ENCODE measurements at places on chromosomes 2 and 18. TPM values are rescaled to one million over a fixed set of nuclear protein-coding genes. Genes with fewer than 3 reads are reported as not detected.

LRRC30 gene
- total RNA-seq, result not detected

ALLC gene
- total RNA-seq, result 8.1 TPM

HOXD10 gene
- total RNA-seq, result 2.7 TPM

WDR43 gene
- 58.2 TPM for total RNA-seq

C2orf15 gene
- 3.1 TPM for total RNA-seq

WNT10A gene
- 2.5 TPM for total RNA-seq

GPR45 gene
- not detected for total RNA-seq

TUBA3E gene
- total RNA-seq, result 129 TPM

ARL4C gene
- total RNA-seq, result 1.3 TPM

- no peak overlapping the region for H3K4me3 ChIP-seq
- peaks cover 11% of the 10 kb centered on the region for H3K4me1 ChIP-seq
- H3K27ac ChIP-seq, result no peak overlapping the region
- H3K27me3 ChIP-seq, result no peaks in the 10 kb centered on the region
Measured at GRCh38 chr2:197072533-197072932, 146.0 kb upstream of the PGAP1 start.

- H3K27me3 ChIP-seq, result no peaks in the 10 kb centered on the region
- H3K4me1 ChIP-seq, result no peaks in the 10 kb centered on the region
- no peaks in the 10 kb centered on the region for H3K36me3 ChIP-seq
- H3K4me3 ChIP-seq, result no peak overlapping the region
- no peak for DNase-seq
- no peak overlapping the region for H3K27ac ChIP-seq
Measured at GRCh38 chr2:56314371-56314770, 130.6 kb downstream of the CCDC85A start.

DNA sequence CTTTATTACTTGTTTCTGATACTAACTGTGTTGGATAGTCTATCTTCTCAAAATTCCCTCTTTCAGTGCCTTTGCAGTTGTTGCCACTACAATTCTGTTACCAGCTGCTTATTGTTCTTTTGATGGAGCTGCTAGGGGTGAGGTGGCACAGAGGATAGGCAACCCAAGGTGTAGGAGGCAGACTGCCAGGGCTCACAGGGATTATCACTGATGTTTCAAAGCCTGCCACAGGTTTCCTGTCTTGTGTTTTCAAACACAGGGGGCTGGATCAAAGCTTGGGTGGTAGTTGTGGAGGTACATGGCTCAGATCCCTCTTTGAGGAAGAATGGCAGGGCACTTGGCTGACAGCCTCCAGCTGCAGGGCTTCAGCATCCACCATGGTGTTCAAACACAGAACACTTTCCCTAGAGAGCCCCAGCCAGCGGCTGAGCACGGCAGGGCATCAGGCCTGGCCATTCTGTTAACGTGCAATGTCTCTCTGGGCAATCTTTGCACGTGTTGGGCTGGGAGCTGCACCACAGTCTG lies 87.1 kb downstream of the POLE4 start:
- no peak overlapping the region for H3K27ac ChIP-seq
- DNase-seq, result no peak
- H3K4me1 ChIP-seq, result peaks cover 8% of the 10 kb centered on the region

DNA sequence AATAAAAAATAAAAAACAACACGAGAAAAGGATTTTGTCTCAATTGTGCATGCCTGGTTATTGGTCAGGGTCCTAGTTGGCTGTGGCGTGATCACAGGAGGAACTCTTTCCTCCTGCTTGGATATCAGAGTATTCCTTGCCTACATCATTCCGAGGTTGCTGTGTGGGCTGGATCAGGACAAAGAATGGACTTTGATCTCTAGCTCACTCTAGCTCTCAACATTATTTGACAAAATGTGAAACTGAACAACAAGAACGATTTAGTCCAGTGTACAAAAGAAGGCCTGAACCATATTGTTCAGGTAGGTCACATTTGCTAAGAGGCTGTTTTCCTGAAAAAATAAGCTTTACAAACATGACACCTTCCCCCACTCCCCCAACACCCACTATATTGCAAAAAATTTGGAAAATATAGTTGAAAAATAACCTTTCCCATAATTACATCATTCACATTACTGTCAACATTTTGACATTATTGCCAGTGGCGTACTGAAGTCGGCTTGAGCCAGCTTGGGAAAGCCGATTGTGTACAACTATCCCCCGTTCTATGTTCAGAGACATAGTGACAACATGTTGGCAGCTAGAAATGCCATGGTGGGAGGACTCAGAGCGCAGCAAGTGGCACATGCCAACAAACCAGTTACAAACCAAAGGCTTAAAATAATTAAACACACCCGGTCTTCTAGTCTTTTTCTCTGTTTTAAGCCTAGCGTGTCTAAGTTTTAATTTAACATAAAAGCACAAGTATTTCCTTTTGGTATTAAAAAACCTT lies 179.0 kb downstream of the LPIN1 start:
- DNase-seq, result no peak
- no peak overlapping the region for H3K27ac ChIP-seq
- no peak overlapping the region for H3K4me3 ChIP-seq
- H3K36me3 ChIP-seq, result no peaks in the 10 kb centered on the region
- H3K4me1 ChIP-seq, result no peaks in the 10 kb centered on the region

DNA sequence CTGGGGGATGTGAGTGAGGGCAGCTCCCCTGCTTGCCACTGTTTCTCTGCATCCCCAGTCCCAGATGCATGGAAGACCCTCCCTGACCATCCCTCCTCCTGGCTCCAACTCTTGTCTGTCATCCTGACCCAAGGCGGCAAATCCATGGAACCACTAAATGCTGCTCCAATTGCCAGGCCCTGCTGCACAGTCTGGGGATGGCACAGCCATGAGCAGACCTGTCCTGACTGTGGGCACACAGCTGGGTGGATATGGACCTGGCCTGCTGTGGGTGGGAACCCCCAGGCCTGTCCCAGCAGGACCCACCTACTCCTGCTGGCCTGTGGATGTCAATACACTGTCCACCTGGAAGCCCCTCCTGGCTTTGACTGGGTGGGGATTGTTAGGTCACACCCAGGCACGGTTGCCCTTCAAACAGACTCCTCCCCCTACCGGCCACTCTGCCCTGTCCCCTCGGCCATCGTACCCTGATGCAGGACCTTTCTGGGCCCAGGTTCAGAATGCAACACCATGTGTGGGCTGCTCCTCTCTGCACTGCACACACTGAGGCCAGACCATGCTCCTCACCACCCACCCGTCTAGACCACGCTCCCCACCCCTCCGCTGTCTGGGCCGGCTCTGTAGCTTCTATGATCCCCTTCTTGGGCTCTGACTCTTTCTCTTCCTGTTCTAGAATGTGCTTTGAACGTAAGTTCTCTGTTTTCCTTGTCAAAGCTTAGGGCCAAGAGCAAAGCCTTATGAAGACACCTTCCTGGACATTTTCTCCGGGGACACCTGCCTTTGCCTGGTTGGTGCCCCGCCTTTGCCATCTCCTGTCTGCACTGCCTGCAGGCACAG lies 57.9 kb downstream of the INPP5D start:
- no peak for DNase-seq
- no peak overlapping the region for H3K4me3 ChIP-seq
- no peaks in the 10 kb centered on the region for H3K36me3 ChIP-seq
- no peaks in the 10 kb centered on the region for H3K4me1 ChIP-seq
- no peak overlapping the region for H3K27ac ChIP-seq

DNA sequence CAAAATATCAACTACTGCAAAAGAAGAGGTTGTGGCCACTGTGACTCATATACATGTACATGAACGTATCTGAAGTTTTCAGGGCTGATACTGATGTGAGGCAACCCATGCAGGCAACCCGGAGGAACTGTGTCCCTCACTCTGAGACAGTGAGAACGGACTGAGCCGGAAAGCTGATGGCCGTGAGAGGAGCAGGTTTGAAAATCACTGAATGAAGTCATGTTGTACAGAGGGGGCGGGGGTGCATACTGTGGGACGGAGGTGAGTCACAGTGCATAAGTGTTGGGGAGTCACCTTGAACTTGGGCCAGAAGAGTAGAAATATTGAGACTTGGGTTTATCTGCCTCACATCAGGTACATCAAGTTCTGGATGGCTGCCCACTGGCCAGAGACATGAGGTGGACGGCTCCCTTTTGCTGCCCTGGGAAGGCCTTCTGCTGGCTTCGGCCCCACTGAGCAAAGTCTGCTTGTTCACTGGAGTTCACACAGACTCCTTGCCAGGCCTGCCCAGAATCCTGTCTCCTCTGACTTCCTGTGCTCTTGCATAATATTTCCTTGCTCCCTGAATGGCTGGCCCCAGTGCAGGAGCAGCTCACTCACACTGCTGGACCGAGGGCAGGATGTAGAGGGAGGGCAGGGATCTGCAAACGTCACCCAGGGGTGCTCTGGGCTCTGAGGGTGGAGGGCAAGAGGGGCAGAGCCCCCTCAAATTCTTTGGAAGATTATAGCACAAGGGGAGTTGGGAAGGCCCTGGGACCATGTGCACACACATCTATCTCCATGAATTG lies 18.1 kb downstream of the EPAS1 start:
- peak overlapping the region; percentile 76 for H3K27ac ChIP-seq
- H3K4me1 ChIP-seq, result peaks cover 22% of the 10 kb centered on the region
- H3K27me3 ChIP-seq, result no peaks in the 10 kb centered on the region
- no peak overlapping the region for H3K4me3 ChIP-seq
- H3K36me3 ChIP-seq, result no peaks in the 10 kb centered on the region
- DNase-seq, result peak; percentile 89

GRCh38 chr2:26692897-26693849 lies 651 bp downstream of the KCNK3 start:
- peaks cover 12% of the 10 kb centered on the region for H3K4me1 ChIP-seq
- peak overlapping the region; percentile 58 for H3K4me3 ChIP-seq
- H3K27ac ChIP-seq, result no peak overlapping the region
- no peaks in the 10 kb centered on the region for H3K36me3 ChIP-seq
- DNase-seq, result no peak

DNA sequence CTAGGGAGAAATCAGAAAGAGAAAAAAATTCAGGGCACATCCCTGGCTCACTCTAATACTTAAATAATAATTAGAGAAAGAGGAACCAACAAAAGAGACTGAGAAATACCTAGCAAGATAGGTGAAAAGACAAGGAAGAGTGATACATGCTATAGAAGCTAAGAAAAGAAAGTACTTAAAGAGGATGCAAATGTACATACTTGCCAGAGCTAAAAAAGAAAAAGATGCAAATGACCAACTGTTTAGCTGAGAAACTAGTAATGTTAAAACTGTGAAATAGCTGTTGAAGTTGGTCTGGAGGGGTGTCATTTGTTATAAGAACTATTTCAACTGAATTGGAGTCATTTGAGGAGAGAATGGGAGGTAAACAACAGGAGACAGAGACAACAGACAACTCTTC lies 412.2 kb downstream of the SPAG16 start:
- DNase-seq, result no peak
- H3K27me3 ChIP-seq, result no peaks in the 10 kb centered on the region
- no peak overlapping the region for H3K4me3 ChIP-seq
- no peak overlapping the region for H3K27ac ChIP-seq

GRCh38 chr2:202064171-202064880 lies 8.7 kb upstream of the KIAA2012 start:
- no peak for DNase-seq
- H3K27ac ChIP-seq, result no peak overlapping the region
- H3K36me3 ChIP-seq, result no peaks in the 10 kb centered on the region
- no peaks in the 10 kb centered on the region for H3K27me3 ChIP-seq
- peaks cover 6% of the 10 kb centered on the region for H3K4me1 ChIP-seq

DNA sequence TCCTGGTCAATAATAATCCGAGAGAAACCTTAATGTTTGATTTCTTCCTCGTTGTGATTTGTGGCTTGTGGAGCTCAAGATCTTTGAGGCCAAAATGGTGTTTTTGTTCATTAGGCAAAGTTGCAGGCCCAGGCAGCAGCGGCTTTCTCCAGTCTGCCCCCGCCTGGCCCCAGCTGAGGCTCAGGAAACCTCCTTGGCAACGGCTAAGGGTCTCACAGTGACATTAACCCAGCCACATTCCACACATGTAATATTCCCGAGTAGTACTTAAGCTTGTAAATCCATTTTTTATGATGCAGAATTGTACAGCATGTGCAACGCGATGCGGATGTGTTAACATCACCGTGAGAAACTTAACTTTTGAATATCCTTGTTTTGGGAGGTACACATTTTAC lies 200.1 kb downstream of the BCL11A start:
- no peaks in the 10 kb centered on the region for H3K4me1 ChIP-seq
- H3K27me3 ChIP-seq, result no peaks in the 10 kb centered on the region
- H3K4me3 ChIP-seq, result no peak overlapping the region
- H3K27ac ChIP-seq, result no peak overlapping the region
- no peak for DNase-seq
- no peaks in the 10 kb centered on the region for H3K36me3 ChIP-seq

- no peaks in the 10 kb centered on the region for H3K4me1 ChIP-seq
- no peak overlapping the region for H3K4me3 ChIP-seq
- DNase-seq, result no peak
- no peaks in the 10 kb centered on the region for H3K27me3 ChIP-seq
- H3K27ac ChIP-seq, result no peak overlapping the region
Measured at GRCh38 chr2:186405842-186406241, 80.2 kb upstream of the ZC3H15 start.

DNA sequence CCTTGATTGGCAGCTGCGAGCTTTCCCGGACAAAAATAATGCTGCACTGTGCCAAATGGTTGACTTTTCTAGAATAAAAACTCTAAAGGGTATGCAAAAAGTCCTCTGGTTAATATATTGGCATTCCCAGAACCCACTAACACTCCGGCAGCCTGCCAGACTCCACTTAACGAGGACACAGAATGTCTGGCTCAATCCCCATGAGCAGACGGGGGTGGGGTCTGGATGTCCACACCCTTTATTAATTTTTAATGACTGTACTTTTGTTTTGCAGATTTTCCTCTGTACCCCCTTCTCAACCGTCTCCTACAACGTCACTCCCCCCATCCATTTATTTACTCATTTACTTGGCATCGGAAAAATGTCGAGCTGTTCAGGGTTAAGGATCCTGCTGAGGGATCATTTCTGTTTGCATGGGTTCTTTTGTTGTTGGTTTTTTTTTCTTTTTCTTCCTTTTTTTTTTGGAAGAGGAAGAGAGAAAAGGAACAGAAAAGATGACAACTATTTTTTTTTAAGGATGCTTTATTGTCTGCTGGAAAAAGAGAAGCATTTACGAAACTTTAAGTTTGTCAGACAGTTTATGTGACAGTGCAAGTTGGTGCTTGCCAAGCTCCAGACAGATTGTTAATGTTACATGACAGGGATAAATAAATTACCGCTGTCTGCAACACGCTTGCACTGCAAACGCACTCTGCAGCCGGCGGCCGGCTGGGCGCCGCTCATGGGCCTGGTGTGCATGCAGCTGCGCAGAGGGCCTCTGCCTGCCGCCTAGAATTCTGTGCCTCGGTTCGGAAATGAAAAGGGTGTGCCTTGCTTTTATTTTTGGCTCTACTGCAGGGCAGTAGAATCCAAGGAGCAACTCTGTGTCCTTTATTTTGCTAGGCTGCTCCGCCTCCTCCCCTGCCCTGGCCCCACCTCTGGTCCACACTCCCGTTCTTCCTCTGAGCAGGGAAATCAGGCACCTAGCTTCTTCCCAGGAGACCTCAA lies 3.6 kb downstream of the LDLRAD4 start:
- H3K4me1 ChIP-seq, result peaks cover 35% of the 10 kb centered on the region
- no peak overlapping the region for H3K4me3 ChIP-seq
- no peaks in the 10 kb centered on the region for H3K27me3 ChIP-seq
- peak overlapping the region; percentile 48 for H3K27ac ChIP-seq
- peak; percentile 54 for DNase-seq

All from testis (tissue), 5 donors.